Amniotic epithelial cell (primary cell): ENCODE measurements at places on chromosomes 1 and 21.

- peak; percentile 41 for DNase-seq
Observed at GRCh38 chr1:12565966-12566352, 52.1 kb downstream of the DHRS3 start.

GRCh38 chr21:32172106-32172505 lies 106.7 kb downstream of the MIS18A start:
- DNase-seq = no peak

DNA sequence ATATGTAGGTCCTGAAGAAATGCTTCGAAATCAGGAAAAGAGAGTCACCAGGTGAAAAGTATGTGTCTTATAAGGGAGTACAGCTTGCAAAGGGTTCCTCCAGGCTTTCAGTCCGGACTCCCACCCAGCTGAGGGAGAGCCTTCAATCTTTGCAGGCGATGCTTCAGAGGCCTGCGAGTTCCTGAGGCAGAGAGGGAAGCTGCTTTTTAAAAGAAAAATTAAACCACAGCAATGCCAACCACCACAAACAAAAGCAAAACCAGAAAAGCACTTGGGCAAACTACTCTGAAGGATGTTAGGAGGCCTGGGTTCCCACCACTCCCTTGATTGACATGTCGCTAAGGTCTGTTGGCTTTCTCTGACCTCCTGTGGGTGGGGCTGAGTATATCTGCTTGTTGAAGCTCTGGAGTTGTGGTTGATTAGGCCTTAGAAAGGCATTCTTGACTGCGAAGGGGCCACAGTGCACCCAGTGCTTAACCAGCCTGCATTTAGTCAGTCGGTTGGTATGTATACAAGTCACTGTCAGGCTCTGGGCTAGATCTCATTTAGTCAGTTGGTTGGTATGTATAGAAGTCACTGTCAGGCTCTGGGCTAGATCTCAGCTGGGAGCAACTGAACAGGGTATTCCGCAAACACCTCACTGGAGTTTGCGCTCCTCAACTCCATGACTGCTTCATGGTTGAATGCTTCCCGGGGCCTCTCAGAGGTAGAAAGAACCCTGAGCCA lies 1.2 kb downstream of the NIPAL3 start:
- peak; percentile 99 for DNase-seq

DNA sequence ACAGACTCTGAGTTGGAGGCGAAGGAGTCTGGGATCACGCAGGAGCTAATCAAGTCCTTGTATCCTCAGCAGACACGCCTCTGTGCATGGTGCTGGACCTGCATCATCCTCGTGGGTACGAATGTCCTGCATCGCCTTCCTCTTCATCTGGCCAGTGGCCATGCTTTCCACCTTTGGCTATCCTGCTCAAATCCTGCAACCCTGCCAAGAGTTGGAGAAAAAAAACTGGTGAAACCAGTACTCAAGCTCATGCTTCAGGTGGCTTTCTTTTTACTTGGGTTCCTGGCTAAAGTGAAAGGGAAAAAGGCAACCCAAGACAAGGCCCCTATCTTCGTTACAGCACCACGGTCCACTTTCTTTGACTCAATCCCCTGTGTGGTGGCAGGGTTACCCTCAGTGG lies 8.9 kb downstream of the SETSIP start:
- DNase-seq = no peak

DNA sequence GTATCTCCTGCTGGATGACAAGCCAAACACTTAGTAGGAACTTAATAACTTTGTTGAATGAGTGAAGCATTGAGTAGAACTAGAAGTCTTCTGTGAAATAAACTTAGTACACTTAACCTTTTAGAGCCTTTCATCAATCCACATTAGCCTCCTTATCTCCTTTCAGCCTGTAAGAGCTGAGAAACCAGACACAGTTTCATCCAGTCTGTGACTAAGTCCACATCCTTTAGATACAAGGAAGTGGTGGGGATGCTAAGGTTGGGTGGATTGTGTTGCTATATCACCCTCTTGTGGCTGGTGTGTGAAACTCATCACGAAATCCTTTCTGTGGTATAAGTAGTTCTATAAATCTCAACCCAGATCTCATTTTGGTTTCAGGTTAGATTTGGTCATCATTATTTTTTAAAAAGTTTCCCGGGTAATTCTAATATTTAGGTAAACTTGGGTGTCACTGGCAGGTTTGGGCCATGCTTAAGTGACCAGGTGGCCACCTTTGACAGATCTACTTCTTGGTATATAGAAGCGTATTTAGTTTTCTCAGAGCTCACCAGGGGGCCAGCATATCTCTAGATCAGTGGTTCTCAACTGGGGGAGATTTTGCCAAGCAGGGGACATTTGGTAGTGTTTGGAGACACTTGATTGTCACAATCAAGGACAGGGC lies 27.8 kb upstream of the CD84 start:
- peak; percentile 86 for DNase-seq

DNA sequence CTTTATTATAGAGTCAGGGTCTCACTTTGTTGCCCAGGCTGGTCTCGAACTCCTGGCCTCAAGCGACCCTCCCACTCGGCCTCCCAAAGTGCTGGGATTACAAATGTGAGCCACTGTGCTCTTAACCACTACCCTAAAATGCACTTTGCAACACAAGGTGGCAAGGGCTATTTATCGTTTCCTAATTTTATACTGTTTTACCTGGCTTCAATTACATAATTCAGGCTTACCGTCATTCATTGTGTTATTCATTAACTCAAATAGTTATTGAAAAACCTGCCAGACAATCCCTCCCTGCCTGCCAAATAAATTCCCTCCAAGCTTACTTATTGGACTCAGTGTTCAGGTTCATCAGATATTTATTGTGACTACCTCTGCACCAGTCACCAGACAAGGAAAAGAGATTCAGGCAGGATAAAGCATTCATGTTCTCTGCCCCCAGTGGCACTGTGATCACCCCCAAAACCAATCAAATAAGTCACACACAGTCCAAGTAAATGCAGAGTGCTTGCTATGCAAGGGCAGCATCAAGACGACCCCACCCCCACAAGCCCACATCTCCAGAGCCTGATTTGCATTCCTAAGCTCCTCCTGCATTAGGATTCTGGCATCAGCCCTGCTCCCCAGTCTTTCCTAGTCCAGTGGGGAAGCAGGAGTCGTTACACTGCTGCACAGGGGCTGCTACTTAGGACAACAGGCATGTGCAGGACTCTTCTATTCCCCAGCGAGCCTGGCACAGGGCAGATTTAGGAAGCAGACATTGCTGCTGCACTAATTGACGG lies 8.1 kb downstream of the PAQR7 start:
- no peak for DNase-seq

GRCh38 chr1:212646588-212646987 lies 38.0 kb downstream of the ATF3 start:
- no peak for DNase-seq
